ENCODE measurements at places on chromosomes 12 and 14.

- DNase-seq = peak; percentile 79
These were observed 141.6 kb upstream of the MAX start for GRCh38 chr14:65243766-65244442.

- DNase-seq = no peak
These were observed 31.1 kb upstream of the MON2 start for GRCh38 chr12:62435303-62436163.

- no peak for DNase-seq
These were observed 161.8 kb downstream of the PAH start for GRCh38 chr12:102755266-102755665.

DNA sequence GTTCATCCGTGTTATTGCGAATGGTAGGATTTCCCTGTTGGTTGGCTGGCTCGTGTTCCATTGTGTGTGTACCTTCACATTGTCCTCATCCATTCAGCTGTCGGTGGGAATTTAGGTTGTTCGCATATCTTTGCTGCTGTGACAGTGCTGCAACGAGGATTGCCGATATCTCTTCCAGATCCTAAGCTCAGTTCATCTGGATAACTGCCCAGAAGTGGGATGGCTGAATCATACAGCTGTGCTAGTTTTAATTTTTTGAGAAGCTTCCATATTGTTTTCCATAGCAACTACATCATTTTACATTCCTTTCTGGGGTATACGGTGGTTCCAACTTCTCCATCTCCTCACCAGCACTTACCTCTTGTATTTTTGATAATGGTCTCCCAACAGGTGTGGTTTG is 292.8 kb upstream of the SFSWAP start:
- DNase-seq = no peak

DNA sequence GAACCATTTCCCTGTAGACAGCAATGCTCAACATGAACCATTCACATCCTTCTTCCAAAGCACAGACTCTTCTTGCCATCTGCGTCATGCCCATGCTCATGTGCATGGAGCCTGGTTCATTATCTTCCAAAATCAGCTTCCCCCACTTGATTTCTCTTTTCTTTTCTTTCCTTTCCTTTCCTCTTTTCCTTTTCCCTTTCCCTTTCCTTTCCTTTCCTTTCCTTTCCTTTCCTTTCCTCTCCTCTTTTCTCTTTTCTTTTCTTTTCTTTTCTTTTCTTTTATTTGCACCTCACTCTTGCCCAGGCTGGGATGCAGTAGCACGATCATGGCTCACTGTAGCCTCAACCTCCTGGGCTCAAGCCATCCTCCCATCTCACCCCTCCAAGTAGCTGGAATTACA is 37.5 kb downstream of the WIF1 start:
- no peak for DNase-seq

- no peak for DNase-seq
These were observed 177.6 kb downstream of the CAND1 start for GRCh38 chr12:67446716-67447115.

GRCh38 chr14:92360651-92361370 is 37.8 kb downstream of the SLC24A4 start:
- DNase-seq = no peak

GRCh38 chr12:63066782-63067181 is 84.2 kb downstream of the AVPR1A start:
- DNase-seq = no peak

DNA sequence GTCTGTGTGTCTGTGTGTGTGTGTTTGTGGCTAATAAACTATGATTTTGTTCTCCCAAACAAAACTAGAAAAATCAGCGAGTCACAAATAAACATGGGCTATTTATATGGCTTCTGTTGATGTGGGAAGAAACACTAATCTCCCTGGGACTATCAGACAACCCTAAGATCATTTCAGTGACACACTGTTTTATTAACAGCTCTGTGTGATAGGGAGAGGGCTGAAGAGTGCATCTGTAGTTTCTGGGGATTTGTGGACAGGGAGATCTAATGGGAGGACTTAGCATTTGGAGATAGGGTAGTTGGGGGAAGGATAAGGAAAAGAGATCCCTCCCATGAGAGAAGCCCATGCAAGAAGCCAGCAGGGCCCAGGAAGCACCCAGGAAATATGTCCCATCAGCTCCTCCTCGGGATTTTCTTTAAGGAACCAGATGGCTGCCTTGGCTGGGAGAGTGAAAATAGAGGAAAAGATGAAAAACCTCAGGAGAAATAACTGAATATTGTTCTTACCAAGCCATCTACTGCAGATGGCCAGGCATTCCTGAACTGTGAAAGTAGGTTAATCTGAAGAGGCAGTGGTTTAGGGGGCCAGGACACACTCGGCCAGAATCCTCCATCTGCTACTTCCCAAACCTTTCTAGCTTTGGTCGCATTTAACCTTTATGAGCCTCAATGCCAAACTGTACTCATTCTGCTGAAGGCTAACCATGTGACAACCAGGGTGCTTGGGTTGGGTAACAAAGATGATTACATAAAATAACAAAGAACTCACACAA is 253.4 kb downstream of the BTG1 start:
- no peak for DNase-seq
